ENCODE measurements at places on chromosomes 3 and 15.

GRCh38 chr3:58668247-58668646 is 1.7 kb upstream of the FAM3D start:
- DNase-seq: no peak

DNA sequence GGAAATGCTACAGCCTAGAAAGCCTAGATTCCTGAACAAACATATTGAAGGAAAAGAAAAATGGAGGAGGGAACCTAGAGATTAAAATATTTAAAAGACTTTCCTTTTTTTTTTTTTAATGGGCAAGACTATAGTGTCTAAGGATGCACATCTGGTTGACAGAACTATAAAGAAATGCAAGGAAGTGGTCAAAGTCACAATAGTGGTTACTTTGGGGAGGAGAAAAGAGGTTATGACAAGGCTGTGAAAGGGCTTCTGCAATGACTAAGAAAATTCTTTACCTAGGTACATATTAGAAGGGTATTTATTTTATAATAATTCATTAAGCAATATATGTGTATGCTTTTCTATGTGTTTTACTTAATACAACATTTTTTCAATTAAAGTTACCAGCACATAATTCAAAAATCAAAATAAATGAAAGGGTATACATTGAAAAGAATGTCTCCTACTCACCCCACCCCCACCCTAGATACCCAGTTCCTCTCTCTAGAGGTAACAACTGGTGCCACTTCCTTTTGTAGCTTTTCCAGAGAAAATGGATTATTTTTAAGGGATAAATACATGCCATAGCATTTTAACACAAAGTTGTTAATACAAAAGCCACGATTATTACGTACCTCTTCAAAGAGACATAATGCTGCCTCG is 70.1 kb downstream of the HERC1 start:
- peak; percentile 18 for DNase-seq

DNA sequence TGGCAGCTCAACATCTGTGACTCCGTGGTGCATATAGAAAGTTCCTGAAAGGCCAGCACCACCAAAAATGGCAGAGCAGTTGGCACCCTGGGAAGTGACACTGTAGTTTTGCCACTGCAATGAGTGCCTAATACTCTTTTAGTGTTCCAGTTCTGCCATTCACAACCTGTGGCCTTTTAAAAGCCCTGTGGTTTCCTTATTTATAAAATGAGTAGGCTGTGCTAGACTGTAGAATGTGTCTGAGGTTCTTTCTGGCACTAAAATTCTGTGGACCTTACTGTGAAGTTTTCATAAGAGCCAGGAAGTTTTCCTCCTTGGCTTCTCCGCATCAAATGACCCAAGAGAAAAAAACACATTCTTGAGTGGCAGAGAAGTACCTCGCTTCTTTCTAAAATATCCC is 74.1 kb downstream of the MME start:
- DNase-seq: no peak

- no peak for DNase-seq
Observed at GRCh38 chr3:141530415-141530768, 43.6 kb downstream of the RASA2 start.

GRCh38 chr3:138118612-138119422 is 3.4 kb upstream of the DZIP1L start:
- DNase-seq: no peak

DNA sequence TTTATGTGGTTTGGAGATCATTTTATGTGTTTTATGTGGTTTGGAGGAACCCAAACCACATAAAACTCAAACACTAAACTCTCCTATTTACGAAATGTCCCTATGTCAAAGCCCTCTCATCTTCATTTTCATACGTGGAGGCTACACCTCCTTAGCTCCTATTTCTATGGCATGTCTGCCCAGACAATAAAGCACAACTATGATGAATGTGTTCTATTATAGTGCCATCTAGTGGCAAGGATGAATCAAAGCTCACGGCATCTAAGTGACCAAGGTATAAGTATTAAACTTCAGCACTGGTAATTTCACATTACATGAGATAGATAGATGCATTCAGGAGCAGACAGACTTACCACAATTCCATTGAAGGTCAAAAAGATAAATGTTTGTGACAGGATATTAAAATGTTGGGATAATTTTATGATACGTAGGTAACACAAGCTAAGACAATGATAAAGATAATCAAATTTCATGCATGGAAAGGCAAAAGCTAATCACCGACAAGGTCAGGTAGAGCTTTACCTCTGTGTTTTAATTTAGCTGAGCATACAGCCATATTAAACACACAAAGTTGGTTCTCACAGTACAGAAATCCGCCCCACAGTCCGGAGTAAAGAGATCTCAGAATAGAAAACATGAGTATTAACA is 130.6 kb upstream of the FHIT start:
- DNase-seq: no peak

DNA sequence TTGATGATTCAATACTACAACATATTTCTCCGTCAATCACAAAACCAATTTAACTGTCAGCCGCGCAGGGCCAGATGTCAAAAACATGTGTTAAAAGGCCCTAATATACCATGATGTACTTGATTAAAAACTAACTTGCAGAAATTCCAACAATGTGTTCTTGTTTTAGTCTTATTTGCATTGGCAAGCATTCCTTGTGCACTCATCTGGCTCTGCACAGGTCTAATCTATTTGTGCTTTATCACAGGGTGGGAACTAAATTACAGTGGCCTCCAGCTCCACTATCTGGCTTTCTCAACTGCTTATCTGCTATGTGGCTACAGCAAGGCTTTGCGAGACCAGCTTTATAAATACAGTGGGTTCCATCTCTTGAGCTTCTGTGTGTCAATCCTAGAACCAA is 455.5 kb downstream of the ERC2 start:
- DNase-seq: no peak

GRCh38 chr3:170809007-170809974 is 60.7 kb downstream of the RPL22L1 start:
- no peak for DNase-seq

DNA sequence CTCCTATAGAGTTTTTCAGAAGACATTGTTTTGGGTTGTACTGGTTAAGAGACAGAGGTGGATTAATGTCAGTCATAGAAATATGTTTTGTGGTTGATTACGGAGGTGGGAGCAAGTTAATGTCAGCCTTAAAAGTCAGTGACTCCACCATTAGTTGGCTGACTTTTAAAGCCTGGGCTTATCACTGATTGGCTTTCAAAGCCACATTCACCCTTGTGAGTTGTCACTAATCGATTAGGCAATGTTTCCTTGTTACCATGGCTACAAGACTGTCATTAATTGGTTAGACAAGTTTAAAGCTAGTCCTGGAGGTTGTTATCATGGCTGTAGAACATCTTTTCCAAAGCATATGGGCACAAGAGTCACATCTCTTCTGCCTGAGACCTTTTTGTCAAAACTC is 73.0 kb downstream of the NEO1 start:
- no peak for DNase-seq

GRCh38 chr3:134522541-134522940 is 36.7 kb downstream of the CEP63 start:
- DNase-seq: no peak

DNA sequence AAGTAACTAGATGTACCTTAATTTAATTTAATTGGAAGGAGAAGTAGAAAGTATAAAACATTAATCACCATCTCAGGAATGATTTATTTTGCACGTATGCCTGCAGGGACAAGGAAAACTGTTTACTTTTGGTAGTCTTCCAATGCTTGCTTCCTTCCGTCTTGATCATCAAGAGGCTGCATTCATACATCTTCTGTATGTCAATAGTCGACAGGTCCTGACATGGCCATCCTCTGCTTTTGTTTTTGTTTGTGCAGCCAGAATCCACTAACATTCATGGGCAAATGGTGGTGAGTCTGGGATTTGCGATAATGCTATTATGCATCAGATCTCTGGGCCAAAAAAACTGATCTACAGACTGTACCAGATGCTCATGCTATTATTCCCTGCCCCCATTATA is 56.6 kb upstream of the ZPLD1 start:
- no peak for DNase-seq

DNA sequence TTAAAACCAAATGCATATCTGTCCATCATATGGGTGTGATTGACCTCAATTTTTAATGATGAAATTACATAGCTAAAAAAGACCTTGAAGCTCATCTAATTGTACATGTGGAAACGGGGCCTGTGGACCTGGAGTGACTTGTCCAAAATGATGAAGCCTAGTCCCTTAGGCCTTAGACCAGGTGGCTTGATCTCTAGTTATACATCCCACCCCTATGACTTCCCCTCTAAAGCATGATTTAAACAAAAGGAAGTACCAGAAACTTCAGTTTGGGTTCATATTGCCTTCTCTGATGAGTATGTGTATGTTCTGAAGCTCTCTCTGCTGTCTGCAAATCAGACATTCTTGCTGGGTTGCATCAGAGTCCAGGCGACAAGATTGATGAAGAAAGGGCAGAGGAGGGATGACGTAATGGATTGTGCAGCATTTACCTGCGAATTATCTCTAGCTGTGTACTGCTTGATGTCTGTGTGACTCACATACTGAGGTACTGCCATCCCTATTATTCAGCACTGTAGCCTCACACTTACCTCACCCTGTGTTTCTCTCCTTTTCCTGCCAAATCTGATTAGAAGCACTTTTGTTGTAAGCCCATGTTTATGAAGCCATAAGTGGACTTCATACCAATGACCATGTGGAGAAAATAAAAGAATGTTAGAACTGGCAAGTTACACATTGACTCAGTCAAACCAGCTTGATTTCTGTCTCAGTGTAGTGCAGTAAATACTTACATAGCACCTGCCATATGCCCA is 111.5 kb downstream of the FILIP1L start:
- DNase-seq: no peak

- no peak for DNase-seq
Observed at GRCh38 chr15:88433046-88433685, 34.0 kb downstream of the MRPL46 start.

GRCh38 chr3:113231391-113231790 is 20.0 kb downstream of the BOC start:
- DNase-seq: no peak

- DNase-seq: no peak
Observed at GRCh38 chr3:156770699-156771414, 55.3 kb upstream of the LEKR1 start.

DNA sequence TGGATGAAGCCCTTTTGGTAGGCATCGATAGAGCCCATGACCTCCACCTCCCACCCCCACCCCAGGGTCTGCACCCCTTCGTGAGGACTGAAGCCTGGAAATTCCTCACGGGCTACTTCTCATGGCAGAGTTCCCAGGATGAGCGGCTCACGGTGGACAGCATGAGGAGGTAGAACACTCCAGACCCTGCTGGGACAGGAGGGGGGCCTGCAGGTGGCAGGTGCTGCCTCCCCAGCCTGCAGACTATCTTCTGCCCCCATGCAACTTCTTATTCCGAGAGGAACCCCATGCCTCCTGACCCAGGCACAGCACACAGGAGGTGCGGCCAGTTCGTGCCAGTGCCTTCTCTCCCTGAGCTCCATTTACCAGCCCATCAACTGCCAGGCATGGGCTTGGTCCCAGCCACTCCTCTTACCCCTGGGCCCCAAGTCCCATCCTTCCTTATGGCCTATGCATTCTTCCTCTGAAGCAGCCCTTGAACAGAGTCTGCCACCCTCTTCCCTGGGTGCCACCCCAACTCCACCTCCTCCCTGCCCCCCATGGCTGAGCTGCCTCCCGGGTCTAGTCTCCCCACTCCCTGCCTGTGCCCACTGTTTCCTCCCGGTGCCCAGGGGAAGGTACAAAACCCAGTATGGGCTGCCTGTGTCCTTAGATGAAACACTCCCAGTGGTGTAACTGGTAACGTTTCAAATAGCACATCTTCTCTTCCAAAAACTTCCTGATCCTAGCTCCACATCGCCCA is 8.4 kb downstream of the TBC1D21 start:
- no peak for DNase-seq

GRCh38 chr15:85097725-85098124 is 116.1 kb downstream of the PDE8A start:
- DNase-seq: no peak

DNA sequence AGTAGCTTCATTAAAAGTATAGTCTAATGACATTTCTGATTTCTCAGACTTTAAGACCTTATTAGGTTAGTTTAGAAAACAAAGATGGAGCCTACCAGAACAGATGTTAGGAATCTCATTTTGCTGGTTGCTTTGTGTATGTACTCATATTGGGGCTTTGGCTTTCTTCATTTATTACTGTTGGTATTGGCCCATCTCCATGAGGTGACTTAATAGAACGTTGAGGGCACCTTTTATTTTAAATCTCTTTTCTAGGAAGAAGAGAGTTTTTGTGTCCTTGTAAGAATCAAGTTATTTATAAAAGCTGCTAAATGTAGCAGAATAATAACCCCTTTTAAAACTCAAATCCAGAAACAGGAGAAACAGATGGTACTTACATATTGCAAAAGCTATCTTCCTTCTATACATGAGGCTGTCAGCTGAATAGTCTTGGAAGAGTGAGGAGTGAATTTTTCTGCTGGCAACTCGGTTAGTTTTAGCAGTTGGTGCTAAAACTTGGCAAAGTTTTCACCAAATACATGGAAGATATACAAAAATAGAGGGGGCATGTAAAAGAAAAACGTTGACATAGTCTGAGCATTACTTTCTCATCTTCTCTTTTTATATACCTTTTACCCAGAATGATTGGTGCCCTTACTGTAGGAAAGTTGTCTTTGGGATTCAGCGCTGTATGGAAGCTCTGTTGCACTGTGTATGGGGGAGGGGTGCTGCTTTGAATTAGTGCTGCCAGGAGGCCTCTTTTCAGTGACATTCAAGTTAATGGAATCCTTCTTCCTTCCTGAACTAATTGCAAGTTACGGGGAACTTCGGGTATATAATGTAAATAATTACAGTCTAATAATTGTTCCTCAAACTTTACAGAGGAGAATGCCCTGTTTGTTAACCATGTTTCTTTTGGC is 35.8 kb downstream of the CTNNB1 start:
- no peak for DNase-seq

GRCh38 chr3:9308298-9308990 is 54.4 kb upstream of the THUMPD3 start:
- DNase-seq: no peak

GRCh38 chr3:10198761-10199649 is 34.3 kb downstream of the IRAK2 start:
- DNase-seq: peak; percentile 61

DNA sequence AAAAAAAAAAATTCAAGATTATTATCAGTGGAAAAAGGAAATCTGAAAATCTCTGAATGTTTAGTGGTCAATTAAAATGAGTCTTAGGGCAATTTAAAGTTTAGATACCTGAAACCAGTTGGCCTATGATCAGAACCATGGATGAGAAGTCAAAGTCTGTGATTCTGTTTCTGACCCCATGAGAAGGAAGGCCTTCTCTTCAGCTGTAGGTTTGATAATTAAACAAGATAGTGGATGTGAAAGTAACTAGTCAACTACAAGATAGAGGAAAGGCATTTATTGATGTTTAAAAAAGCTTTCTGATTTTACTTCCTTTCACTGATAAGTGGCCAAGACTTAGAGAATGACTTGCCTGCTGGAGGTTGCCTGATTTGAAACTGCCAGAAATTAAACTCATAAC is 8.7 kb downstream of the PLS1 start:
- no peak for DNase-seq

GRCh38 chr3:43691120-43691995 is 620 bp downstream of the ABHD5 start:
- DNase-seq: no peak

GRCh38 chr15:93217343-93217742 is 128.3 kb upstream of the RGMA start:
- DNase-seq: no peak
